NCI-H187 treated with DMSO at 0.1 percent for 48 hours (cell line): ENCODE measurements at places on chromosomes 16 and 17.

GRCh38 chr17:15134363-15134762 lies 130.8 kb downstream of the PMP22 start:
- DNase-seq = no peak

- DNase-seq = no peak
These were observed 76.2 kb downstream of the NT5M start for GRCh38 chr17:17379197-17379991.

GRCh38 chr16:73033271-73033998 lies 14.5 kb downstream of the ZFHX3 start:
- DNase-seq = no peak

DNA sequence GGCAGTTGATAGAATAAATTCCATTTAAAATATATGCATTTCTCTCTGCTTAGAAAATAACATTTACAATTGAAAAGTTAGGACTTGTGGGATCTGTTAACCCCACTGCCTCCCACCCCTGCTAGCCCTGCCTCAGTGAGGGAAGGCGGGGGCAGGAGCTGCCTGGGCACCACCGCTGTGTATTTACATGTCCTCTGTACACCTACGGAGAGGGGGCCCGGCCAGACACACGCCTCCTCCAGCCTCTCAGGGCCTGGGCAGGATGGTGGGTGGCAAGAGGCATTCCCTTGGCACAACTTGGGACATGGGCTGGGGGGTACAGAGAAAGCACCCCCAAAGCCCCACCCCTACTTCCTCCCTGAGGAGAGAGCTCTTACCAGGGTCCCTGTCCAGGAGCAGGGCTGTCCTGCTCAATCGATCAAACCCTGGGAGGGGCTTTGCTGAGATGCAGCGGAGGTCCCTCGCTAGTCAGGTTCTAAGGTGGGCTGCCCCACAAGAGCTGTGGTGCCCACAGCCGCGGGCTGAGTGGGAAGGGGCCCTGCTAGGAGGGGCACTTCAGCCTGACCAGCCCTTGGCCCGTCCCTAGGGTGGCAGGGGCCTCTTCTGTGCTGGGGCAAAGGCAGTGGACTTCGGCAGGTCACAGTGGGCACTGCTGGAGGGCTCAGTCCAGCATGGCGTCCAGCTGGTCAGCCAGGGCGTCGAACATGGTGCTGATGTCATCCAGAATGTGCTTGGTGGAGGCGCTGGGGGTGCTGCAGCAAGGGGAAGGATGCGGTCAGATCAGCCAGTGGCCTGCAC lies 14.7 kb downstream of the CASKIN2 start:
- no peak for DNase-seq

- DNase-seq = no peak
These were observed 24.4 kb downstream of the LASP1 start for GRCh38 chr17:38894276-38894675.

- no peak for DNase-seq
These were observed 426.7 kb upstream of the MAF start for GRCh38 chr16:80027007-80027965.

GRCh38 chr17:1985686-1986085 lies 39.4 kb downstream of the RTN4RL1 start:
- DNase-seq = no peak

- no peak for DNase-seq
These were observed 17.1 kb downstream of the TRAF4 start for GRCh38 chr17:28760601-28761562.

DNA sequence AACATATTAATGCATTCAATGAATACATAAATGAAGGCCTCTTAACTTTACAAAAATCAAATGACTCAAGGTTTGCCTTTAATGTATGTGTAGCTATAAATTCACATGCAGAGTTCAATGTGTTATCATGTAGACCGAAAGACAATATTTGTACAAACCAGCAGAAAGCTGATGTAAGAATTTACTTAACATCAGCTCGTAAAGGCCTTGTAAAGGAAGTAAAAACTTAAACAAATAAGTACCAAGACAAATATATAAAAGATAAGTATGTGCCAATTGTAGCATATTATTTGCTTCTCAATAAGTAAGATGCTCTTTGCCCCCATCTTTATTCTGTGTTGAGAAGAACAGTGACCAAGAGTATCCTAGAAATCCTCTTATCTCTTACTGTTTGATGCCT lies 105.7 kb downstream of the SYCE1L start:
- no peak for DNase-seq

GRCh38 chr17:44915321-44915726 lies at the start of gene GFAP:
GFAP (minus strand) TSS chr17:44915500; CDS start chr17:44915486, 14 bp downstream.
- DNase-seq = no peak

- no peak for DNase-seq
These were observed 5.5 kb downstream of the ODF4 start for GRCh38 chr17:8345052-8345690.

GRCh38 chr16:9917691-9918090 lies 264.5 kb downstream of the GRIN2A start:
- DNase-seq = no peak

- DNase-seq = no peak
These were observed 40.5 kb upstream of the ATP2A3 start for GRCh38 chr17:4004517-4005295.

DNA sequence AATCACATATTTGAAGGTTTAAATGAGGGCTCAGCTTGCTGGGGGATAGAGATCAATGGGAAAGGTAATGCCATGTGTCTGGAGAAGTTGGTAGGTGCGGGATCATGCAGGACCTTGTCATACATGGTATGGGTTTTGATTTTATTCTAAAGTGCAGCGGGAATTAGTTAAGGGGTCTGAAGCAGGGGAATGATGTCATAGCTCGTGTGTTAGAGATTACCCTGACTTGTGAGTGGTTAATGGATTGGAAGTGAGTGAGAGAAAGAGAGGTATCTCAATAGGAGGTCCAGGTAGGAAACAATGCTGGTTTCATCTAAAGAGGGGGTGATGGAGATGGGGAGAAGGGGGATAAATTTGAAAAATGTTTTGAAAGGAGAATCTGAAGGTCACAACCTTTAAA lies 280.0 kb downstream of the SHISA9 start:
- DNase-seq = no peak

DNA sequence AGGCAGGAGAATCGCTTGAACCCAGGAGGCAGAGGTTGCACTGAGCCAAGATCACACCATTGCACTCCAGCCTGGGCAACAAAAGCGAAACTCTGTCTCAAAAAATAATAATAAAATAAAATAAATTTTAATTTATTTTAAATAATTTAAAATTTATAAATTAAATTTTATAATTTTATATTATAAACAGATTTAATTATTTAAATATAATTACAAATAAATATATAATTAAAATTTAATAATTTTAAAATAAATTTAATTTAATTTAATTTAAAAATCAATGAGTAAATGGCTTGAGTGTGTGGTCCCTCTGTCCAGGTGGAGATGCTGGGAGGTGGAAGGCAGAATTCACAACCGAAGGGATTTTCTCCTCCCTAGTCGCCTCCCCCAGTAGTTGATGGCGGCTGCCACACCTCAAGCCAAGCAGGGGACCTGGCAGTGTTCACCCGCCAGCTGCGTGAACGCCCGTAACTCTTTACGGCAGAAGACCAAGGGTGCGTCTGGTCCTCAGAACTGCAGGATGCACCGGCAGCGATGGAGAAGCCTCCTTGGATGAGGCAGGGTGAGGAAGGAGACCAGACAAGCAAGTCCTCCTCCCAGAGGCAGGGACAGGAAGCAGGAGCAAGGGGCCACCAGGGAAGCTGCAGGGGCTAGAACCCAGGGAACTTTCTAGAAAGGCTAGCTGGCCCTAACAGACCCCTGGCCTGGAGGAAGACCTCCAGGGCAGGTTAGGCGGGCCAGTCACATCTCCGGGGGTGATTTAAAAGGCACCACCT lies 22.9 kb upstream of the KRT17 start:
- no peak for DNase-seq

GRCh38 chr17:20922128-20922670 lies 120.6 kb downstream of the USP22 start:
- DNase-seq = no peak
